Omental fat pad (tissue), 4 donors: ENCODE measurements at places on chromosomes 7 and 10.

- no peak for DNase-seq
Measured at GRCh38 chr7:131489196-131489595, 67.2 kb downstream of the PODXL start.

DNA sequence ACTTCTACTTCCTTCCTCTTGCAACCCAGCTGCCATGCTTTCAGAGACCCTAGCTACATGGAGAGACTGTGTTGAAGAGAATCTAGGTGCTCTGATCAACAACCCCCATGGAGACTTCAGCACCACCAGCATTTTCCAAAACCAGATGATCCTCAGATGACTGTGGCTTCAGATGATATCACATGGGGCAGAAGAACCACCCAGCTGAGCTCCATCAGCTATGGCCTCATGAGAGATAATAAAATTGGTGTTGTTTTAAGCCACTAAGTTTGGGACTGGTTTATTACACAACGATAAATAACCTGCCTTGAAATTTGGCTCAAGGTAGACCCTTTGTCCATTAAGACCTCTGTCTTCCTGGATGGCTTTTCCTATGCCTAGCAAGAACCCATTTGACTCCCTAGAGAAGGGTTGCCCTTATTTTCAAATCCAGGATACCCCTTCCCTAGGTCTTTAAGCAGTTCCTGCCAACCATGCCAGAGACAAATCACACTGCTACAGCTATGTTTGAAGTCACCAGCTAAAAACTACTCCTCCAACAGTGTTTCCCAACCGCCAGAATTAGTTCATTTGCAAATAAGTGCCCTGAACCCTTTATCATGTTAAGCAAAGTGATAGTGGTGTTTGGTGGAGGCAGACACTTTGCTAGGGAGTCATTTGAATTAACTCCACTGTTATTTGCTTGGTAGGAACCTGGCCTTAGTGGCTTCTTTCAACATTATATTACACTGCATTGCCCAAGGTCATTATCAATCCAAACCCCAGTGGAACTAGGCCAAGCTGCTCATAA, 136.9 kb upstream of the PALS2 start:
- no peak for DNase-seq

GRCh38 chr10:27601503-27601902, 97.4 kb downstream of the RAB18 start:
- no peak for DNase-seq

- DNase-seq, result no peak
Measured at GRCh38 chr7:120718361-120718760, 139.6 kb downstream of the TSPAN12 start.

DNA sequence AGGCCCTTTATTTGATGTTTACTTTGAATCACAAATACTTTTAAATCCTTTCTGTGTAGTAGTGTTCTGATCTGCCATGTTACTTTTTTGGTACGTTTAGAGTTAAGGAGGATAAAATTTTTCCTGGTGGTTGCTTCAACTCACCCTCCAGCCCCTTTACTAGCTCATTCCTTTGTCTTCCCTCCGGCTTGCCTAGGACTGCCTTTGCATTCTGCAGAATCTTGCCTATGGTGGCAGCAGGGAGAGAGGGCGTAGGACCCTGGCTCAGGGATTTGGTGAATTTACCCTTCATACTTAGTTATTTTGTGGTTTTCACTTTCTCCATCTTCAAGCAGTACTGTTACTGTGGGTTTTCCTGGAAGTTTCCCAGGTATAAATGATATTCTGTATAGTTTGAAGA, 833.5 kb downstream of the XPNPEP1 start:
- DNase-seq, result no peak

- peak; percentile 81 for DNase-seq
Measured at GRCh38 chr10:75234017-75234682, 1.6 kb downstream of the COMTD1 start.

GRCh38 chr10:7649673-7650300, 17.0 kb downstream of the ITIH5 start:
- no peak for DNase-seq

- no peak for DNase-seq
Measured at GRCh38 chr7:25495342-25496250, 267.3 kb upstream of the NPVF start.

DNA sequence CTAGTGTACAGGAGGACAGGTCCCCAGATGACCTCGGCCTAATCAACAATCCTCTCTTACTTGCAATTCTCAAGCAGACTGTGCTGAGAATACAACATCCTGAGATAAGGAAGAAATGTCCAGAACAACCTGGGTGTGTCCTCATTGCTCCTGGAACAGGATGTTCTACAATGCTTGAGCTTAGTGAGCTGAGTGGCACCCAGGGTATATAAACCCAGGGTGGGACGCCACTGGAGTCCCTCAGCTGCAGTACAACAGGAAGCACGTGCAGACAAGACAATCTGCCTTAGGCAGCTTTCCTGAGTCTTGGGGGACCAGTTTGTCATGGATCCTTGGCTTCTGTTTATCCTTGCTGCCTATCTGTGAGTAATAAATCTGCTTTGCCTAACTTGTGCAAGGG, 27.7 kb upstream of the SLC25A13 start:
- DNase-seq, result no peak

DNA sequence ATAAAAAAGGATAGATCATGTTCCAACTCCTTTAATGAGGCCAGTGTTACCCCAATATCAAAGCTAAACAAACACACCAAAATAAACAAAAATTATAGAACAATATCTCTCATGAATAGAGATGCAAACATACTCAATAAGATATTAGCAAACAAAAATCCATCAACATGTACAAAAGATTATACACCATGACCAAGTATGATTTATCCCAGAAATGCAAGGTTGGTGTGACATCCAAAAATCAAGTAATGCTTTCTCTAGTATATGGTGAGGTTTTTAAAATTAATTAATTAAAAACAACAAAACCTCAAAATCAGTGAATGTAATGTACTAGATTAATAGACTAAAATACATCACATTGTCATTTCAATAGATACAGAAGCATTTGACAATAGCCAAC, 11.0 kb upstream of the MSMB start:
- no peak for DNase-seq

- no peak for DNase-seq
Measured at GRCh38 chr7:84042110-84042539, 152.5 kb downstream of the SEMA3A start.

- no peak for DNase-seq
Measured at GRCh38 chr7:105107458-105107857, 93.5 kb downstream of the KMT2E start.

DNA sequence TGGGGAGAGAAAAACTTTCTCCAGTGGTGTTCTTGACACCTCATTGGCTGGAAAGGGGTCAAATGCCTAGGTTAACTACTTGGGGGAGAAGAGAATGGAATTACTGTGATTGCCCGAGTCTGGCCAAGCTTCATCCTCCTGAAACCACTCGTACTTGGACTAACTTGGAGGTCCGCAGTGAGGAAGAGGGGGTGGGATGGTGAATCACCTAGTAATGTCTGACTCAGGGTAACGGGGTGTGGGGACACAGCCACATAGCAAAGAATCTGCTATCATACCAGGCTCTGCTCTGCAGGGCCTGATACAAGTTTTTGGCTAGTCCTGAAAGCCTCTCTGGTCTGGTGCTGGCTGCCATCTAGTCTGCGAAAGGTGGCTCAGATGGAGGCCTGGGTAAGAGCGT, 190.9 kb downstream of the RPS24 start:
- no peak for DNase-seq

- no peak for DNase-seq
Measured at GRCh38 chr7:117045927-117046710, 92.8 kb downstream of the ST7 start.

DNA sequence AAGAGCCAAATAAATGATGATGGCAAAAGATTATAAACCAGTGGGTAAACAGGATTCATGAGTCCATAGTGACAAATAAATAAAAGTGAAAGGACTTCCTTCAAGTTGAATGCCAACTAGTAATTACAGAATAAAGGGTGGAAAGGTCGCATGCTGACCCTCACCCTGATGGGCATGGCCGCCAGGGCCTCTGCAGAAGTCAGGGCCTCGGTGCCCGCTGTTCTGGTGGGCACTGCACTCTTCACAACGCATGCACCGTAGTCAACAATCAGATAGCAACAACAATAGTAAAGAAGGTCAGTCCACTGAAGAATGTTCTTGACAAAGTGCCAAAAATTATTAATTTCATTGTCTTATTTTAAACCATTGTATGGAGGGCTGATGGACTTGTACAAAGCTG, 123.2 kb upstream of the LANCL2 start:
- no peak for DNase-seq

GRCh38 chr10:96170230-96170629, 40.1 kb downstream of the ZNF518A start:
- DNase-seq, result no peak

GRCh38 chr10:878333-878759, 53.2 kb downstream of the LARP4B start:
- no peak for DNase-seq

DNA sequence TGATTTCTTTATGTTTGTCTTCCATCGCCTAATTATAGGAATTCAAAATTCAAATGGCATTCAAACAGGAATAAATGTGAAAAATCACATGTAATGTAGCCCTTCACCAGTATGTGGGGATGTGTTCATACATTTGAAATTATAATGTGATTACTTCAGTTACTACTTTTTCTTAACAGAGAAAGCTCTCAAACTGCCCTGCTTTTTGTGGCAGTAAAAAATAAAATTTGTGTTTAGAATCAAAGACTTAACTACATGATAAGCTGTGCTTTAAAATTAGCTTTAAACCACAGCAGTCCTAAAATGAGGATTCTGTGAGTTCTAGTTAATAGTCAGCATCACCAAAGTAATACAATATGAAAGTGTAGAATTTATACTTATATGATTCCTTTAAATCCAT, 7.8 kb upstream of the HERC4 start:
- DNase-seq, result no peak

- no peak for DNase-seq
Measured at GRCh38 chr10:99279626-99280111, 44.0 kb upstream of the HPSE2 start.

GRCh38 chr7:22318376-22318775, 38.6 kb downstream of the RAPGEF5 start:
- DNase-seq, result no peak

GRCh38 chr7:74012842-74013249, 15.1 kb upstream of the ELN start:
- DNase-seq, result no peak

- no peak for DNase-seq
Measured at GRCh38 chr10:22593636-22594198, 120.7 kb downstream of the PIP4K2A start.

GRCh38 chr7:98621573-98622482, 4.7 kb downstream of the NPTX2 start:
- no peak for DNase-seq

DNA sequence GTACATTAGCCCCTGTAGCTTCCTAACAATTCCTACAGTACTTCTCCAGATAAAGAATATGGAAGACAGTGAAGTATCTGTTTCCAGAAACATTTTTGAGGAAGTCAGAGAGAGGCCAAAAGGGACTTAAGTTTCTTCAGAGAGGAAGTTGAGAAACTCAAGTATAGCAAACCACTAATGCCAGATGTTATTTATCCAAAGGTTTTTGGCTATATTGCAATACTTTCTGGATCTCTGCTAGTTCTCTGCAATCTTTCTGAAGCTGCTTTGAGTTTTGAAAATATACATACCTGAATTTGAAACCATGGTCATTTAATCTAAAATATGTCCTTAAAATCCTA, 64.7 kb downstream of the BICC1 start:
- DNase-seq, result no peak

DNA sequence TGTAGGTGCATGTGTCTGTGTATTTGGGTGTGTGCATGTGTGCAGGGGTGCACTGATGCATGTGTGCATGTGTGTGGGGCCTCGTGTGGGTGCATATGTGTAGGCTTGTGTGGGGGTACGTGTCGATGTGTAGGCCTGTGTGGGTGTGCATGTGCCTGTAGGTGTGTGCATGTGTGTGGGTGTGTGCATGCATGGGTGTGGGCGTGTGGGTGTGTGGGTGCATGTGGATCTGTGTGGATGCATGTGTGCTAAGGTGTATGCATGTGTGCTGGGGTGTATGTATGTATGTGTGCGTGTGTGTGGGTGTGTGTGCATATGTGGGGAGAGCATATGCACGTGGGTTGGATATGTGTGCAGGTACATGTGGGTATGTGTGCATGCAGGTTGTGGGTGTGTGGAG, 73.2 kb downstream of the NKX6-2 start:
- no peak for DNase-seq

DNA sequence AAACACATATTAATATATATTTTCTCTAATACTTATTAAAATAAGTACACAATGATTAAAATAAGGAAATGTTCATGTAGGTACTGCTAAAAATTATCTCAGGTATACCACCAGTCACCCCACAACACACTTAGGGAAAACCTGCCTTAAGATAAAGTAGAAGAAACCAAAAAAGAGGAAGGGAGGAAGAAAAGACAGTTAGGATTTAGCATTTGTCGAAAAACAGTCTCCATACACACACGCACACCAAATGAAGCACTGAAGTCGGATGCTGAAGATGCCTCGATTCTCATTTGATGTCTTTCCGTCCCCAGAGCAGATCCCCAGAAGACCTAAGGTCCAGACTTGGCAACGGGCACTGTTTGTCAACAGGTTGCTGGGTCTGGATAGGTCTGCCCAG, 30.0 kb upstream of the ARID5B start:
- DNase-seq, result no peak

DNA sequence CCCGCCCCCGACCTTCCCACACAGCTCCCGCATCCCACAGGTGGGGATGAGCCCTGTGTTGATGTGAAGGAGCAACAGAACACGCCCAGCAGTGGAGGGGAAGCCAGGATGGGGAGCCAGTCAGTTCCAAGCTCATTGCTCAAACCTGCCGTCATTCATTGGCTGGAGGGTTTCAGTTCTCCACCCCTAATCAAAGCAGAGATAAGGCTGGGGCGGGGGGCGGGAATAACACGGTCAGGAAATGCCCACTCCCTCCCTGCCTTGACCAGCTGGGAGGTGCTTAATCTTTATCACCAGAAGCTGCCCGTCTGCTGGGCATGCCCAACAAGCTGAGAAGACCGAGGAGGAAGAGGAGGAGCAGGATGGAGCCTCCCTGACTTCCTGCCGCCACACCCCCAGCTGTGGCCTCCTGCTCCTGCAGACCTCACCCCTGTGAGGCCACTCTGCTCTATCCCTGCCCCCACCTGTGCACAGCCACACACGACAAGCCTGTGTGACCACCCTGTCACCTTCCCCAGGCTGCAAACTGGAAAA, 265.1 kb downstream of the ZEB1 start:
- DNase-seq, result no peak

GRCh38 chr10:79239275-79239779, 107.9 kb upstream of the PPIF start:
- DNase-seq, result no peak

- no peak for DNase-seq
Measured at GRCh38 chr10:75592791-75593643, 161.6 kb downstream of the LRMDA start.
